Articular chondrocyte of knee joint (primary cell): ENCODE measurements at places on chromosomes 1 and 21. TPM values are rescaled to one million over a fixed set of nuclear protein-coding genes. Genes with fewer than 3 reads are reported as not detected.

The FCRL2 gene
- not detected in 2 replicates for total RNA-seq

The TMPRSS15 gene
- not detected in 2 replicates for total RNA-seq

The LAMTOR5 gene
- total RNA-seq, result 63.8 and 77.5 TPM in 2 replicates

The AGT gene
- total RNA-seq, result 2.1 and 2.2 TPM in 2 replicates

The OR2L8 gene
- not detected in 2 replicates for total RNA-seq

The DIP2A gene
- total RNA-seq, result 29.8 and 30.8 TPM in 2 replicates
